ENCODE measurements at places on chromosomes 7 and 10. TPM values are rescaled to one million over a fixed set of nuclear protein-coding genes. Genes with fewer than 3 reads are reported as not detected.
A peak's percentile ranks its signal among the peaks of the same experiment; 100 is the strongest.

Gene SFTPA2
- not detected for total RNA-seq

GRCh38 chr7:133853706-133854276 lies 273.3 kb upstream of the LRGUK start:
- DNase-seq: peak; percentile 15

DNA sequence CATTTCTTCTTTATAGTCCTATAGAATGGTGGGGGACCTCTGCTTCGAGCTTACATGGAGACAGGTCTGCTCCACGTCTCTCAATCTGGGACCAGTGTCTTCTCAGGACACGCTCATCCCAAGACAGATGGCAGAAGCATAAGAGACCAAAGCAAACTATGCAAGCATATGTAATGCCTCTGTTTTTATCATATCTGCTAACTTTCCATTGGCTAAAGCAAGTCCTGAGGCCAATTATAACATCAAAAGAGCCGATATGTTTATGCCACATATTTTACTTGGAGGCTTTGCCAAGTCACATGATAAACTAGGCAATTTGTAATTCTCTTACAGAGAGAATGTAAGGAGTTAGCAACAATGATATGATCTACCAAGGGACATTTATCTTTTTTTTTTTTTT lies 102.6 kb upstream of the NRBF2 start:
- DNase-seq: no peak

Gene EPO
- total RNA-seq: 0.15 TPM

- no peak for DNase-seq
Observed at GRCh38 chr10:27529010-27529783, 25.1 kb downstream of the RAB18 start.

Gene VDAC2
- total RNA-seq: 213 TPM

Gene PLAC9
- 5.1 TPM for total RNA-seq

- no peak for DNase-seq
Observed at GRCh38 chr10:24894309-24894708, 58.1 kb downstream of the PRTFDC1 start.

DNA sequence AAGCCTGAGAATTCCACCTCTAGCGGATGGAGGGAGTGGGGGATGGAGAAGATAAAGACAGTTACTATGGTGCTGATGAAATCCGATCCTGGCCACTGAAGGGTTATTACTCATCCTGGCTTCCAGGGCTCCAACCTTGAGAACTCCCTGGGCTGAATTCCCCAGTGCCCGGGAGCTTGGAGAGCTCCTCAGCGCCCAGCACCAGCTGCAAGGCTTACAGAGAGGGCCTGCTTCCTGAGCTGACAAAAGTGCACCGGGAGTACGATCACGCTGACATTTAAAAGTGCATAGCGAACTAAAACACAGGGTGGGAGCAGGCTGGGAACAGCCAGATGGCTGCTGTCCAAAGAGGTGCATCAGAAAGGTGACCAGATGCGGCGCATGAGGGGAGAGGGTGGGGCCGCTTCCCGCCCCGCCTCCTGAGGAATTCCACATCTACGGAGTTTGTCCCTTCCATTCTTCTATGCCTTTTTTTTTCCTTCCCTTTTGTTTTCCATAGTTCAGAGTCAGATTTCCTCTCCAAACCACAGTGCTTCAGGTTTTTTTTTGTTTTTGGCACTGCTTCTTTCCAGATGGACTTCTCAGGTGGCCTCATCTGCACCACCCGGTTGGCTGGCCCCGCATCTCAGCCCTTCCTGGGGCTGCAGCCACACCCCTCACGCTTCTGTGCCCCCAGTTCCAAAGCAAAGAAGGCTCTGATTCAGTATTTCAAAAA lies 62.4 kb upstream of the MKRN1 start:
- peak; percentile 91 for DNase-seq

DNA sequence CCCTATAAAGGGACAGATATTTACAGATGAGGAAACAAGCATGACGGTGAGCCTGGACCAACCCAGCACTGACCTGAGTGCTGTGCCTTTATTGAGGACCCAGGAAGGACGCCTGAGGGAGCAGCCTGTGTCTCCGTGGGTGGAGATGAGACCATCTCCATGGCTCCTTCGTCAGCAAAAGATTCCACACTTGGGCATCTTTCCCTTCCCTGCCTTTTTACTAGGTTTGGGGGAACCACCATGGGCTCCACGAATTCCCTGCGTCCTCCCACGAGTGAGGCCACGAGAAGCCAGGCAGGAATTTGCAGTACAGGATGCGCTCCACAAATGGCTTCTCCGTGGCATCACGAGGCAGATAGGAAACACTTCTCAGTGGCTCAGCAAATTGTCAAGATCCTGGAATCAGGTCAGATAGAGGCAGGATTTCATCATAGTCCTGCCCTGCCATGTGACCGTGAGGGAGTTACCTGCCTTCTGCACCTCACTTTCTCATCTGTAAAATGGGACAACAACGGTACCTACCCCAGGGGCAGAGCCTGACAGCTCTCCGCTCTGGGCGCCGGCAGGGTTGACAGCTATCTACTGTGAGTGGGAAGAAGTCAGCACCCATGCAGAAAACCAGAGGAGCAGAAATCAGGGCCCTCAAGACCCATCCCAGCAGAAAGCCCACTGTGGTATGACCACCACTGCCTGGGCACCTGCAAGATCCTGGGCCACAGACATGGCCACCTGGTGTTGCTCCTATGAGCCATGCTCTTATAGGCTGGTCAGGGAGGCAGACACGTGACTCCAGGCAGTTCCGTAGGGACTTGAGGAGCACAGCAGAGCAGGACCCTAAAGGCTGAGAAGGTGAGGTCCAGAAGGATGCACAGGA lies 80.1 kb downstream of the GRID1 start:
- DNase-seq: no peak

Gene WDFY4
- not detected for total RNA-seq

- DNase-seq: no peak
Observed at GRCh38 chr10:13715100-13715499, 128.3 kb downstream of the PRPF18 start.

- no peak for DNase-seq
Observed at GRCh38 chr10:91208642-91209041, 11.8 kb upstream of the PCGF5 start.

Gene OR2A14
- not detected for total RNA-seq

Gene COBL
- 4.2 TPM for total RNA-seq

Gene OR2A5
- not detected for total RNA-seq

Gene CCDC146
- 3.5 TPM for total RNA-seq

Gene KCNK18
- not detected for total RNA-seq

DNA sequence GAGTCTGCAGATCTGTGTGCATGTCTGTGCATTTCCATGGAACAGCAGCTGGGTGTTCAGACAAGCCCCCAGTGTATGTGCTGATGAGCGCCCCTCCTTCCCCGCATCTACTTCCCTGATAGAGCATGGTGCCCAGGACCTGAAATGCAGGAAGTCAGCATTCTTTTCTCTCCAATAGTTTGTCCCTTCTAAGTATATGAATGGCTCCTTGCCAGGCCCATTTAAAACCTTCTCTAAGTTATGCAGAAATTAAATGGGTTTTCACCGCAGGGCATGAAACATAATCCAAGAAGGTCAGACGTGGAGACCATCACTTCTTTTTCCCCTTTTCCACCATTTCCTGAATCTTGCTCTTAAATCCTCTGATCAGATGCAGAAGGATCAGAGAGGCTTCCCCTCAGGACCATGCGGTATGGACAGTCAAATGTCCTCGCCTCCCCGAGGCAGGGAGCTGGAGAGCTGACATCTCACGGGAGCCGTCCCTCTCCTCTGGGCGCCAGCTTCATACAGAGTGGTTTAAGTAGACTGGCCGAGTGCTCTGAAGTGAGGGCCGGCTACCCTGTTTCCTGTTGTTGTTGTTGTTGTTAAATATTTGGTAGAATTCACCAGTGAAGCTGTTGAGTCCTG lies 155.3 kb downstream of the C10orf105 start:
- DNase-seq: no peak

DNA sequence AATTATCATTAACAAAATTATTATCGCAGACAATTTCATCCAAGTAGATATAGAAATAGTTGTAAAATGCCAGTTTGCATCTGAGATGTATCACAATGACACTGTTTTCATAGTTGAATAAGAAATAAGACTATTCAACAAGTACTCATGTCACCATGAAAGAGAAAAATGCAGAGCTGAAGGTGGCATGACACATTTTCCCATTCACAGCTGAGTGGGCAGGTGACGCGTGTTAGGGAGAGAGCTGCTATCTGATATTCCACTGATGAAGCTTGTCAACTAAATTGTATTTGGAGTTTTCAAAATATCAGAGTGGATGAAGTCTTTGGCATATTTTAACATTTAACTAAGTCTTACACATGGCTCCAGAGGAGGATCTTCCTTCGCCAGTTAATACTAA lies 70.3 kb upstream of the HDAC9 start:
- DNase-seq: no peak

DNA sequence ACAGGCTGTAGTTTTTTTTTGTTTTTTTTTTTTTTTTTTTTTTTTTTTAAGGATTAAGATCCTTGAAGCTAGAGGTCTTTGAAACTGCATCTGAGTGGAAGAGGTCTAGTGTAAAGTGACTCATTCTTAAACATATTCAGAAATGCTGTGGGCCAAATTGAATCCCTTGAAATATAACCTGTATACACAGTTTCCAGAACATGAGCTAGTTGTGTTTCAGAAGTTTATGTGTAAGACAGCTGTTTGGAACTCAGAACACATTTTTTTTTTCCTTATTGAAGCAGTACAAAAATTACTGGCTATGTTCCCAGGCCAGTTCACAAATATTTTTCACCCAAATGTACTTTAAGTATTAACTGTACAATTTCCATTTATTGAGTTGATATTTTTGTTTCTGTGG lies 67.9 kb downstream of the PPP1R9A start:
- DNase-seq: no peak

GRCh38 chr7:128161466-128162125 lies 79.5 kb upstream of the LEP start:
- no peak for DNase-seq

Gene TCAF2
- 0.07 TPM for total RNA-seq

Gene NPFFR1
- not detected for total RNA-seq

Gene NXPH1
- 0.37 TPM for total RNA-seq

DNA sequence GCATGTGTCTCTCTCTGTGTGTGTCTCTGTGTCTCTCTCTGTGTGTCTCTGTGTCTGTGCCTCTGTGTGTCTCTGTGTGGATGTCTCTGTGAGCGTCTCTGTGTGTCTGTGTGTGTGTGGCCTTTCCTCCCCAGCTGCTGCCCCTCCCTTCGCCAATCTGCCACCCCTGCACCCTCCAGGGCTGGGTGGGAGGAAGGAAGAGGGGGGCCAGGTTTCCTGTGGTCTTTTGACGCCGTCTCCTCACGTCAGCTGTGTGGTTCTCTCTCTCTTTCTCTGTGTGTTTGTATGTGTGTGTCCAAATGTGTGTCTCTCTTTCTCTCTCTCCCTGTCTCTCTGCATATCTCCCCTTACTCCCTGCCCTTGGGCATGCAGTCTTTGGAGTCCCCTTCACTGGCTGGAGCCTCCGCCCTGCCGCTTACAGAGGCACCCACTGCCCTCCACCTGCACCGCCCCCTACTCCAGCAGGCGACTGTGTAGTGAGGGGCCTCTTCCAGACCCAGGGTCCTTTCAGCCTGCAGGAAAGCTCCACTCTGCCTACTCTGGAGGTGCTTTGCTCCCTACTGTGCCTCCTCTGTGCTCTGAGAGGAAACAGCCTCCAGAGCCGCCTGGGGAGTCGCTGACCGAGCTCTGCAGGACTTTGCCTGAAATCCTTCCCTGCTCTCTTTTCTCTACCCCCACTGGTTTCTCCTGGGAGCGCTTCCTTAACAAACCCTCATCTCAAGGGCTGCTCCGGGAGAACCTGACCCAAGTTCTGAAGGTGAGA lies 44.2 kb upstream of the C10orf71 start:
- DNase-seq: no peak

GRCh38 chr7:18941207-18941606 lies 176.2 kb downstream of the TWIST1 start:
- DNase-seq: no peak

- no peak for DNase-seq
Observed at GRCh38 chr10:63673246-63673645, 152.0 kb downstream of the REEP3 start.
